ENCODE measurements at places on chromosomes 11 and 22. TPM values are rescaled to one million over a fixed set of nuclear protein-coding genes. Genes with fewer than 3 reads are reported as not detected.

PLAAT3 gene
- 32.1 TPM for total RNA-seq

MYO18B gene
- total RNA-seq: 0.17 TPM

CECR2 gene
- total RNA-seq: under 0.01 TPM

KCNQ1OT1 gene
- total RNA-seq: 1.8 TPM

SYT13 gene
- not detected for total RNA-seq

DGCR6 gene
- total RNA-seq: 0.51 TPM

P2RX6 gene
- total RNA-seq: 17.8 TPM

DDTL gene
- total RNA-seq: 2.1 TPM

TRPM5 gene
- total RNA-seq: not detected

KIAA1671 gene
- total RNA-seq: 1.3 TPM

CDC42EP1 gene
- total RNA-seq: 11.8 TPM

AQP11 gene
- total RNA-seq: 11.2 TPM

GRCh38 chr11:3085052-3085451, 27.8 kb upstream of the CARS1 start:
- no peak for DNase-seq

GRCh38 chr11:105673089-105673488, 63.2 kb downstream of the GRIA4 start:
- DNase-seq: peak; percentile 56

GRCh38 chr22:23072077-23072910, 2.0 kb downstream of the GNAZ start:
- DNase-seq: peak; percentile 48

- DNase-seq: no peak
Measured at GRCh38 chr11:78654071-78654470, 79.4 kb upstream of the NARS2 start.

DNA sequence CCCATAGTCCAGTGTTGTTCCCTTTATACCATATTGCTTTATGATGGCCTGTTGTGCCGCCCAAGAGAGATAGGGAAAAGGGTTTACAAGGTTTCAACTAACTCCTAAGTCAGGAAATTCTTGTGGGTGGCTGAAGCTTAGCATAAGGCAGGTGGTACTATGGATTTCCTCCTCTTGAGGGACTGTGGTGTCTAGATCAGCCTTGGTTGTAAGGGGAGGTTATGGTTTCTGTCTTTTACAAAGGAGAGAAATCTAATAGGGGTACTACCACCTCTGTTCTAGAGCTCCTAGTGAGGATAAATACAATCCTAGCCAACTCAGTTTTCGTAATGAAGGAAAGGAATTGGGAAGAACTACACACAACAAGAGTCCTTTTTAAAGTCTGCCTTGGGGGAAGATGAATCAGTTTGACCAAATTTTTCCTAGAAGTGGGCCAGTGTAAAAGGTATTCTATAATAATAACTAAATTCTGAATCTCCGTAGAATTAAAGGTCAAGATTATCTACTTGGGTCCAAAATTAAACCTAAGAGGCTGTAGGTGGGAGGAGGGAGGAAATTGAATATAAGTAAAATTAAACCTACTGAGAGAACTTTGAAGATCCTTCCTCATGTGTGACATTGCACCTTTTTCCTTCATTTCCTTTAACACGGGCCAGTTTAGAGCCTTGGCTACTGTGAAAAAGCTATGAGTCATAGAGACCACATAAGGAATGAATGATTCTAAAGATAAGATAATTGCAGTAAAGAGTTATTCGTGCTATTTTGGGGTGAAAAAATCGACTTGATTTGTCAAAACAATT, 17.2 kb downstream of the DLAT start:
- peak; percentile 12 for DNase-seq

GRCh38 chr22:42331014-42331413, 60.6 kb upstream of the TCF20 start:
- no peak for DNase-seq

DNA sequence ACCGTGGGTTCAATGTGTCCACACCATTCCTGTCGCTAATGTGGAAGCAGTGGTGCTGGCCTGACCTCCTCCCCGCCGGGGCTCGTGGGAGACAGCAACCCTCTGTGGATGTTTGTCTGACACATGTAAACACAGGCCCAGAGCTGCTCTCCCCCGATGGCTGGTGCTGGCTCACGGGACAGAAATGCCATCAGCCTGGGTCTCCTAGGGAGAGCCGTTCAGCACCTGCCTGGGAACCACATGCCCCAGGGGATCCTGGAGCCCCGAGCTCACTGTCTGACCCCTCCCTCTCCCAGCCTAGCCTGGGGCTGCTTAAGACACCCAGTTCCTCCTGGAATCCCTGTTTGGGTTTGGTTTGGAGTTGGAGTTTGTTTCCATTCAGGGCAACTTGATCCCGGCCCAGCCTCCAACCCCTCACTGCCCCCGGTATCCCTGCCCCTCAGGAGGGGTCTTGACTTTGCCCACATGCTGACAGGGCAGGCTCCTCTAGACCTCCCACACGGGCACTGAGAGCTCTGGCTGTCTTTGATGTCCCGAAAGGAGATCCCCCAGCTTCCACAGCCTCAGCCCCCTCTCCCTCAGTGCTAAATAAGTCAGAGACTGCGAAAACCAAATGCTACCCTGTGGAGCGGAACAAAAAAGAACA, 50.9 kb upstream of the WNT11 start:
- DNase-seq: no peak

- peak; percentile 9 for DNase-seq
Measured at GRCh38 chr11:108609682-108610081, 16.1 kb upstream of the EXPH5 start.

DNA sequence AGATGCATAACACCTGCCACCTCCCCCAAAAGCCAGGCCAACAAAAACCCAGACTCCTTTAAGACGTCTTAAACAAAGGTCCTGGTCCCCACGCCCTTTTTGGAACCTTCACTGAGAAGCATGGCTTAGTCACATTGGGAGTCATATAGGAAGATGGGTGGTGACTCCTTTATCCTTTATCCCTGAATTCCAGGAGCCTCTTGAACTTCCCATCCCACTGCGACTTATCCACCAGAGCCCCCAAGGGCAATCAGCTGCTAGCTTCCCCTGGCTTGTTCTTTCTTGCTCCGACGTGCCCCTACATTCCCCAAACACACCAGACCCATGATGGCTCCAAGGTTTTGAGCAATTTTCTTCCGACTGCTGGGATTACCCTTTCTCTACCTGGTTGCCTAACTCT, 567.0 kb upstream of the CADM1 start:
- DNase-seq: no peak

- no peak for DNase-seq
Measured at GRCh38 chr11:111776398-111777093, 10.4 kb upstream of the PPP2R1B start.

GRCh38 chr11:70825893-70826540, 426.4 kb downstream of the SHANK2 start:
- DNase-seq: no peak

GRCh38 chr11:28284196-28284595, 176.0 kb downstream of the METTL15 start:
- DNase-seq: no peak

- DNase-seq: no peak
Measured at GRCh38 chr11:17877886-17878285, 135.0 kb downstream of the SERGEF start.

DNA sequence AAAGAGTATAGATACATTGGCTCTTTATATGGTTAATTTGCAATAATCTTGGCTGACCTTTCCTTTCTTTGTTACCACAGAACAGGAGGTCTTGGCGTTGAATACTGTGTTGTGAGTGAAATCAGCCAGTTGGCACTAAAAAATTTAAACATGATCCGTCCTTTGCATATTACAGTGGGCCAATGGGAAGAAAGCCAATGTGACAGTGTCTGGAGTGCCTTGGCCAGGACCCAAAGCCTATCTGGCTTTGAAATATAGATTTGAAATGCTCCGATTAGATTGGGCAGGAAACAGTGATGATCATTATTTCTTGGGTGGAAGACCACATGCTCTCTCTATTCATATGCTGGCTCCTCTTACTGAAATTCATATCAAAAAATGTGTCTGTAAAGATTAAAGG, 339.6 kb upstream of the ANO3 start:
- DNase-seq: peak; percentile 19

DNA sequence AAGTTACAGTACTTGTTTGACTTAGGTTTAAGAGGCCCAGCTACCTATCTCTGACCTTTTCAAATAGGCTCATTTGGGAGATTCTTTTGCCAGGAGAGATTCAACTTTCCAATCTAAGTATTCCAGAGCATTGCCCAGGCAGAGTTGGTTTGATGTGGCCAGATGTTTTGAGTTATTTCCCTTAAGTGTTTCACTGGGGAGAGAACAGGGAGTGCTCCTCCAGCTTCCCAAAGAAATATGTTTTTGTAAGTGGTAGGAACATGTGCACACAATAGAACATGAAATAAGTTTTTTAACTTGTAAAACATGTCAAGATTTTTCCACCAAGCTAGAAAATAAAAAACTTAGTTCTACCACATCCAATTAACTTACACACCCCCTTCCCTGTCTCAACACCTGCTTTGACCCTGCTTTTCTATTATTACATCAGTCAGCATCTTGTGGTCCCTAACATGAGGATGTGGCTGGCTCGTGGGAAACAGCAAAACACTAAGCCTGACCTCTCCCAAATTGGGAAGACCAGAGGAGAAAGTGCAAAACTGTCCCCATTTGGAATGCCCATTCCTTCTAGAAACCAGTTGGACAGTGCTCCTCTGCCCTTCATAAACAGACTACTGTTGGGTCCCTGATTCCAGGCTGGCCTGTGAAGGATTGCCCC, 70.4 kb upstream of the RASSF10 start:
- no peak for DNase-seq

DNA sequence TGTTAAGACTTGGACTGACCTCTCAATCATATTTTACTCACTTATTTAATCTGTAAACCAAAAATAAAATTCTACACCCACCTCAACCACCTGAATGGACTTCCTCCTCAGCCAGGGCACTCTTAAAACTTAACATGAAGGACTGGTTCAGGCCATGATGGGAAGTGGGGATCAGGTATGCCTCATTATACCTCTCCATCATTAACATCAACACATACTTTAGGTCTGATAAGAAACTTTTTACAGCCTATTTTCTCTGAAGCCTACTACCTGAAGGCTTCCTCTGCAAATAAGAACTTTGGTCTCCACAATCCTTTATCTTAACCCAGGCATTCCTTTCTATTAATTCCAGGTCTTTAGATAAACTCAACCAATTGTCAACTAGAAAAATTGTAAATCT, 390.0 kb downstream of the AASDHPPT start:
- DNase-seq: no peak

DNA sequence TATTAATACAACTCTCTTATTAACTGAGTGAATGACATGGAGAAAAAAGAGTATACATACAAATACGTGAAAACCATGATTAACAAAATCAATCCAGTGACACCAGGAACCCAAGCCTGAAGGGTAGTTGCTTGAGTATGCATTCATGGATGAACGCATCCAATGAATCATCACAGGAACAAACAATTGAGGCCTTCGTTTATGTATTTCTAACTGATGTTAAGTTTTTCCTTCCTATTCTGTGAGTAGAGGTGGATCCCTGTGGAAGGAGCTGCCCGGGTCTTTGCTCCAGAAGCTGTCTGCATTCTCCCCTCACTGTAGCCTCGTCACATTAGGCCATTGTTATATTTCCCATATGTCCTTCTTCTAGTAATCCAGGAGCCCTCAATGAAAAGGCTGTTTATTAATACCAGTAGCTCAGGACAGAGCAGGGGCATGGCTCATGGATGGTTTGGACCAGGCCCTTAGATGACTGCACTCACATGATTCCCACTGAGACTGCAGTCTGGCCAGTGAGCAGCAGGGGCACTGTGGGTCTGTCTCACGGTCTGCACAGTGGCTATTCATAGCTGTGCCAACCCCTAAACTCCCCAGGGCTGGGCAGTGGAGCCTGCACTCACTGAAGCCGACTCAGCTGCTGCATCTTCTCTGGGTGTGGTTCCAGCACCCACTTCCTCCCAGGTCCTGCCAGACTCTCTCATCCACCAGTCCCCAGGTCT, 128.1 kb upstream of the TOP3B start:
- peak; percentile 76 for DNase-seq

GRCh38 chr11:102469196-102469821, 16.7 kb upstream of the TMEM123 start:
- DNase-seq: peak; percentile 70

DNA sequence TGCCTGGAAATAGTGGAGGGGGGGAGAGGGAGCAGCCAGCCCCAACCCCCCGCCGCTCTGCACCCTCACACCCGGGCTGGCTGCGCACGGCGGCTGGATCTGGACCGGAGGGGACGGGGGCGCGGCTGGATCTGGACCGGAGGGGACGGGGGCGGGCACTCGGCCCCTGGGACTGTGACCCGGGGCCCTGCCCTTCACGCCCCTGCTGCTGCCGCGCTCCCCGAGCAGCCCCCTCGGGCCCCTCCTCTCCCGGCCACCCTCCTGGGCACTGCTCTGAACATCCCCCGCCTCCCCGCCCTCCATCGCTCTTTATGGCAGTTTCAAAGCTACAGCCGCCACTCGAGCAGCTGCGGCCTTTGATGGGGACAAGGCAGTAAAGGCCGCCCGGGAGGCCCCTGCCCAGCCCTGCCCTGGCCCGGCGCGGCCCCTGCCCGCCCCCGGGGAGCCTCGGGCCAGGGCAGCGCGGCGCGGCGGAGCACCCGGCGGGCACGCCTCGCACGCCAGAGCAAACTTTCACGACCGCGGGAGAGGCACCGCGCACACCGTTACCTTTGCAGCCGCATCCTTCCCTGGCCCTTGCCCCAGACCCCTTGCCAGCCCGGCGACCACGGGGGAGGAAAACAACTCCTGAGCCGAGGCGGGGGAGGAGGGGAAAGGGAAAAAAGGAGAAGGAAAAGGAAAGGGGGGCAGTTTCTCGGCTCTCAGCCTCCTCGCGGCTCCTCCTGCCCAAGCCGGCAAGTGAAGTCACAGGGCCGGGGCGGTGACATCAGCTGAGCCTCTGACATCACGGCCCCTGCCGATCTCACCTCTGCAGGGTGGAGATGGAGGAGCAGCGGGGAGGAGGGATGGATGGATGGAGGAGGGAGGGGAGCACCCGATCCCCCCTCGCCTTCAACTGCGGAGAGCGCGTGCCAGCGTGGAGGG, 13.1 kb upstream of the TCF20 start:
- no peak for DNase-seq

DNA sequence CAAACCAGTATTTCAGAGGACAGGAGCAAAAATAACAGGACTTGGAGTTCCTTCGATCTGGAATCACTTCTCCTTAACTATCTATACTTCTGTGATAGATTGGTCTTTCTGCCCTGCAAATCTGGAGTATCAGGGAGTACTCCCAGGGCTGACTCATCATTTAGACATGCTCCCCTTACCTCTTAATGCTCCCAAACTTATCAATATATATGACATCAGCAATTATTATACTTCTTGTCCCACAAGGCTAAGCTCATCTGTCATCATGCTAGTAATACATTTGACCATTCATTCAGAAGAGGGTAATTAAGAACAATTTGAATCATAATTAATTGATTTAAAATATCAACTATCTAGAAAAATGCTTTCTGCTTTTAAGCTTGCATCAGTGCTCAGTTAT, 163.8 kb downstream of the SWAP70 start:
- DNase-seq: no peak

DNA sequence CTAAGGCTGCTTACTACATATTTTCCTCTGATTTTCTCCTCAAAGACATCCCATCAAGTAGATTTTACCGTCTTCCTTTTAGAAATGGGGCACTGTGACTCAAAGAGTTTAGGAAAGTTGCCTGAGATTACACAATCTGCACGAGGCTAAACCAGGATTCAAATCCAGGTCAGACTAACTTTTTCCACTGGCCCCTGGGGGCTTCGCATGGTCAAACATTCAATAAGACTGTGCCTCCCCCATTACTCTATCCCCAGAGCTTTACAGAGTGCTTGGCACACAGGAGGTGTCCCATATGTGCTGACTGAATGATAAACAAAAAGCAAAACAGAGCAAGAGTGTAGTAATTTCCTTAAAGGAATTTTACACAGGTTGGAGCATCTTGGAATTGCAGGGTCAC, 118.1 kb upstream of the TEAD1 start:
- peak; percentile 77 for DNase-seq

- DNase-seq: no peak
Measured at GRCh38 chr11:132712466-132712865, 819.8 kb downstream of the OPCML start.

Measured in fibroblast of lung (primary cell).